Epithelial cell of esophagus (primary cell): ENCODE measurements at places on chromosomes 6 and 20.

GRCh38 chr6:167684276-167685104 is 142.2 kb upstream of the AFDN start:
- DNase-seq = no peak

DNA sequence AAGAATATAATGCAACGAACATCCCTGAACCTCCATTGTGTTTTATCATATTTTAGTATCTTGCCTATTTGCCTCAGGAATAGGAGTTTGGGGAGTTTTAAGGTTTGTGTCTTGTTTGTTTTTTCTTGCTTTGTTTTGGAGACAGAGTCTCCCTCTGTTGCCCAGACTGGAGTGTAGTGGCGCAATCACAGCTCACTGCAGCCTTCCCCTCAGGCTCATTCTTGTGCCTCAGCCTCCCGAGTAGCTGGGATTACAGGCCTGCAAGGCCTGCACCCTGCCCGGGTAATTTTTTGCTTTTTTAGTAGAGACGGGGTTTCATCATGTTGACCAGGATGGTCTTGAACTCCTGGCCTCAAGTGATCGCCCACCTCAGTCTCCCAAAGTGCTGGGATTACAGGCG is 63.3 kb upstream of the CARMIL1 start:
- DNase-seq = peak; percentile 57

DNA sequence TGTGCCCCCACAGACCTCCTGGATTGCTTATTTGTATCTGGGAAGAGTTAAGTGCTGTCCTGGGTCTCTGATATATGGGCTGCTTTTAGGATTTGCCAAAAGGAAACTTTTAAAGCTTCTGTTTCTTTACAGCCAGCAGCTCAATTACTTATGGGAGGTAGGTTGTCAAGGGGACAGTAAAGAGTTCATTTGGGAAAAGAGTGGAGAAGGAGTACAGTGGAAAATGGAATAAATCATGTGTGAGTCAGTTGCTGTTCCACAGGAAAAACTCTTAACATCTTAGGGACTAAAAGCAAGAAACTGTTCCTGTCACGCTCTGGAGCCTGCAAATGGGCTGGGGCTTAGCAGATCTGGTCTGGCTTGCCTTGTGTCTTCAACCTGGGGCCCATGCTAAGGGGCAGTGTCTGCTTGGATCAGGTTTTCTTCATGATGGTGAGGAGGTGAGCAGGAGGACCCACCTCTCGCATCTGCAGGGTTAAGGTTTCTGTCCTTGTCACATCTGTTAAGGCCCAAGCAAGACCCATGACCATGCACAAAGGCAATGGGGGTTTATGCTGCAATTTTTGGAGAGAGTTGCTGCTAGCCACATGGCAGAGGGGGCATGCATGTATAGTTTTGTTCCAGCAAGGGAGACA is 8.7 kb upstream of the CST1 start:
- no peak for DNase-seq

DNA sequence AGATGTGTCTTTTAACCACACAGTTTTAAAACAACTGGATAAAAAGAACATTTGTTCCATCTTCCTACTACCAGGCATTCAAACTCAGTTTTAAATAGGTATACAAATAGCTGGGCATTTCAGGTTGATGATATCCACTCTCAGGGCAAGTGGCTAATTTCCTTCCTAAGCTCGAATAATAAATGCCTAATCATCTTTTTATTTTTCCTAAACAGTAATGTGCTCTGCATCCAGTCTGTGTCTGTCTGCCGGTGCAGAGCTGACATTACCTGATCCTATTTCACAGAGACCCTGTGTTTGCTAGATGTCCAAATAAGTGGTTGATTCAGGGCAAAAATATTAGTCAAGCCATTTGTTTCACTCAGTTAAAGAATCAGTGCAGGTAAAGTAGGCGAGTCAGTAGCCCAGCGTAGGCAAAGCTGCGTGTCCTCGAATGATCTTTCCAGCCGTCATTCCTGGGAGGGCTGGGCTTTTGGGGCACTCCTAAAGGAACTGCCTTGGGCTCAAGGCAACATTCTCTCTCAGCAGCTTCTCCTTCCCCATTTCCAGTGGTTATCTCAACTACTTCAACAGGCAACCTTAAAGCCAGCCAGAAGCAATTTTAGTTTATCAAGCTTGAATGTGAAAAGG is 74.2 kb upstream of the BMP2 start:
- DNase-seq = peak; percentile 62

GRCh38 chr20:7966176-7966575 is 25.9 kb upstream of the HAO1 start:
- no peak for DNase-seq

GRCh38 chr6:142975365-142975764 is 30.4 kb upstream of the HIVEP2 start:
- DNase-seq = no peak

DNA sequence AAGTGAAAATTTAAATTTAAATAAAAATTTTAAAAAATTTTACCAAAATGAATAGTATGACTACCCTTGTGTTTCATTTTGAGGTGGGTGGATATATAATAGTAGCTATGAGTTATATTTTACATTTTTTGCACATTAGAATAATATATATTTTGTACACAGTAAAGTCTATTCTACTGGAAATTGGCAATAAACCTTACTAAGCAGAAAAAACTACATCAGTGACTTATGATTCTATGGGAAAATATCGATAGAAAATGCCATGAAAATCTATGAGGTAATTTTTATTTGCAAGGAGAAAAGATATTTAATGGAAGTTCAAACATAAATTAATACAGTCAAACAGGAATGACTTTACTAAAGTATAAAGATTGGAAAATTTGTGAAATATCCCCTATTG is 2.8 kb upstream of the TSPYL4 start:
- no peak for DNase-seq

GRCh38 chr6:130417951-130418350 is 52.1 kb downstream of the TMEM200A start:
- DNase-seq = peak; percentile 9

DNA sequence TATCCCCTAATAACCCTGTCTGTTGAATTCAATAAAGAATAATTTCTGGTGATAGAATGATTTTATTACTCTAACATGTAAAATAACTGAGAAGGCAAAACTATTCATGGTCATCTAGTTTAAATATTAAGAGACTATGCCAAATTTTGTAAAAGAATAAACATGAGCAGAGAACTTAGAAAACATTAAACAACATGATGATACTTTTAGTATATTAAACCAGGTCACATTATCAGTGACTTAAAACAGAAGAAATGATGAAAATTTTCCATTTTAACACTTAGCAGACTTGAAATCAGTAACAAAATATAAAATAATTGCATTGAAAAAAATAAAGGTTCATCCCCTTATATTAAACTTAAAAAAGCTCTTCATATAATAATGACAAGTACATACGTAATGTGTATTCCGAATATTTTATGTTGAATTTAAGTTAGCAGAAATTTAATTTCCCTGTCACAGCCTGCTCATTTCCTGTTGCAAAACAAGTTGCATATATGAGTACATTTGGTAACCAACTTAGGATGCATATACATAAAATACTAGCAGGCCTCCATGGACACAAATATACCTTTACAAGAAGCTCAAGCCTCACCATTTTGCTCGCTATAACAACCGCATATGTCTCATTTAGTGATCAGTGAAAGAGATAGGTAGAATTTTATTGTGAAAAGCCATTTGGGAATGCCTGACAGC is 40.6 kb downstream of the DTNBP1 start:
- peak; percentile 46 for DNase-seq

- no peak for DNase-seq
Measured at GRCh38 chr6:55136916-55137315, 37.4 kb upstream of the HCRTR2 start.

DNA sequence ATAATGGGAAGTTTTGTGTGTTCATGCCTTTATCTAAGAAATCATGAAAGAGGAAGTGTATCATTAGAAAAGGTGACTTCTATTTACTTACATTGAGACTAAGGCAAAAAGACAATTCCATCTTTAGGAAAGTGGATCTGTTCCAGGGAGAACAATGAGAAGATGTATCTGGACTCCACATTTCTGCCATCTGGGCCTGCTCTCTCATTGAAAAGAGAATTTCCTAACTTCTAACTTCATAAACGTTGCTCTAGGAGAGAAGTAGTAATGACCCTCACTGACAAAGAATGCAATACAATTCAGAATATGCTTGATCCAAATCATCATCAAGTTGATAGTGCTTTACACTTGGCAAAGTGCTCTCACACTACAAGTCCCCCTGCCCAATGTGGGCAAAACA is 294.2 kb downstream of the OGFRL1 start:
- no peak for DNase-seq

DNA sequence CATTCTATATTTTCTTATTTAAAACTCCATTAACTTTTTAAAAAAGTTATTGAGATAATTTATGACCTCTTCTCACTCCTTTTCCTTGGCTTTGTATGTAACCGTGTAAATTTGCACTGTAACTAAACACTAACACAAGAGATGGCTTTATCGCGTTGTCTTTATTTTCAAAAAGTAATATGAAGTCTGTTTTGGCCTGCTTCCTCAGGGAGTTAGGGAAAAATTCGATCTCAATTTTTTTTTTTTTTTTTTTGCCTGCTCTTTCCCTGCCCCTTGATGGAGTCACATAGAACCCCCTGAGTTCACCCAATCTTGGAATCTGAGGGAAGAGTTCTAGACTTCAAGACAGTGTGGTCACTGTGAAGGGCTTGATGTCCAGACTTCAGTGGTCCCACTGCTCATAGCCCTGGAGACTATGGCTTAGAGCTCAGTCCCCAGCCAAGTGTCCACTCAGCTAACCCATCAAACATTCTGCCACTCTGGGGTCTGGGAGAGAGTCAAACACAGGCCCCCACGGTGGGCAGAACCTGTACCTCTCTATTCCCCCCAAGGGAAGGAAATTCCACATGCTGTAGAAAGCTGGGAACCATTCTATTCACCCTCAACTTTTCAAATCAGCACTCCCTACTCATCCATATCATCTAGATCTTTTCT is 15.7 kb upstream of the TBC1D22B start:
- no peak for DNase-seq

DNA sequence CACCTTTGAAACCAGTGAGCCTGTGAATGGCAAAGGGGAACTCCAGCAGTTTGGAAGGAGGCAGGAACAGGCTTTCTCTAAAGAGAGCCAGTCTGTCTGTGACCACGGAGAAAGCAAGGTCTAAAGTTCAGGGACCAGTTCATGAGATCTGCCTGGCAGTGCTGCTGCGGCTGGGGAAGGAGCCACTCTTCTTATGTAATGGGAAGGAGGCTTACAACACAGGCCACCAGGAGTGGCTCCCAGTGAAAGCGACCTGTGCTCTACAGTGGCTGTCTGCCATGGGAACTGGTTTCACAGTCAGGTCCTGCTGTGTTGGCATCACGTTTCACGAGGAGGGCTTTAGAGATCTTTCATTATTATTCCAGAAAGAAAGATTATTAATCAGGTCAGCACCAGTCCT is 291.9 kb upstream of the PRDM1 start:
- DNase-seq = peak; percentile 36

DNA sequence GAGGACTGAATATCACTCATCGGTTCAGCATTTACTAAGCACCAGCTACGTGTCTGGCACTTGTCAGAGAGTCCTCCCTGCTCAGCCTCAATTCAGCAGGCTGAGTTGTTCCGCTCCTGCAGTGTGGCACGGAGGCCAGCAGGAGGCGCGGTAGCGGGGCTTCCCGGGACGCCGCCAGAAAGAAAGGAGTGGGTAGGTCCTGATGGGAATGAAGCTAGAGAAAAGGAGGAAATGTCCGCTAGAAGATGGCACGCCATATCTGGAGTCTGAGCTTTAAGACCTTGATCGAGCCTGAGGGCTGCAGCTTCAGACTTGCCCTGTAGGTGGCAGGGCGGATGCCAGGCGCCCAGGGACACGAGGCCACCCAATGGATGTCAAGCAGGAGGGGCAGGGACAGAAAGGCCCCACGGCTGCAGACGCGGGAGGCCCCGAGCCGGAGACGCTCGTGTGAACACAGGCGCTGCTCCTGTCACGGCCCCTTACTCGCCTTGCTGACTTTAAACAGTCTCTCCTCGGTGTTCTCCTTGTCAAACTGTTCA is 18.7 kb downstream of the SERPINB6 start:
- peak; percentile 74 for DNase-seq

GRCh38 chr6:44227148-44227793 is 3.9 kb downstream of the SLC29A1 start:
- no peak for DNase-seq

DNA sequence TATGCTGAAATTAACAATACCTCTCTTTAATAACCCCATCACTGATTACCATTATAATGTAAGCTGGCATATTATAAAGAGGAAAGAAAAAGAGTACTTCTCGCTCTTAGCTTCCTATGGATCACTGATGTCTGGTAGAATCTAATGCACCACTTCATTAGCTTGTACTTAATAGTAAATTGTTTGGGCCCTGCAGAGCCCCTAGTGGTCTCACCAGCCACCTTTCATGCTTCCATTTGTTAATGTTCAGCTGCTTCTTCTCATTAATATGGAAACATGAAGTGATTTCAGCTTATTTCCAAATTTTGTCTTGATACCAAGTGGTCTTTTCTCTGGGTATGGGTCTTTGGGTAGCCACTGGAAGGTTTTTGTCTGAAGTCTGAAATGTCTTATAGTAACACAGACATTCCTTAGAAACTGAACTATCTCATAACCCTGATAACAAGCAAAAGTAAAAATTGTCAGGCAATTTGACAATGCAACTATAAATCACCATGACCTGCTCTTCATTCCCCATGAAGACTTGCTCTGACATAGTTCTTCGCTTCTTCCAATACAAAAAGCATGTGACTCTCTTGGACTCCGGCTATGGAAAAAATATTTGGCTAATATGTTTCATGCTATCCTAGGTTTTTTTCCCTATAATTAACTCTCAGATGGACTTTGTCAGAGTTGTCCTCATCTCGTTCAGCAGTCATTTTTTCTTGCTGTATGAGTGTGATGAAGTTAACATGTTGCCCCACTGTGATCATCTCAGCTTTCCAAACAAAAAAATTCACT is 395.8 kb upstream of the MARCKS start:
- DNase-seq = no peak

DNA sequence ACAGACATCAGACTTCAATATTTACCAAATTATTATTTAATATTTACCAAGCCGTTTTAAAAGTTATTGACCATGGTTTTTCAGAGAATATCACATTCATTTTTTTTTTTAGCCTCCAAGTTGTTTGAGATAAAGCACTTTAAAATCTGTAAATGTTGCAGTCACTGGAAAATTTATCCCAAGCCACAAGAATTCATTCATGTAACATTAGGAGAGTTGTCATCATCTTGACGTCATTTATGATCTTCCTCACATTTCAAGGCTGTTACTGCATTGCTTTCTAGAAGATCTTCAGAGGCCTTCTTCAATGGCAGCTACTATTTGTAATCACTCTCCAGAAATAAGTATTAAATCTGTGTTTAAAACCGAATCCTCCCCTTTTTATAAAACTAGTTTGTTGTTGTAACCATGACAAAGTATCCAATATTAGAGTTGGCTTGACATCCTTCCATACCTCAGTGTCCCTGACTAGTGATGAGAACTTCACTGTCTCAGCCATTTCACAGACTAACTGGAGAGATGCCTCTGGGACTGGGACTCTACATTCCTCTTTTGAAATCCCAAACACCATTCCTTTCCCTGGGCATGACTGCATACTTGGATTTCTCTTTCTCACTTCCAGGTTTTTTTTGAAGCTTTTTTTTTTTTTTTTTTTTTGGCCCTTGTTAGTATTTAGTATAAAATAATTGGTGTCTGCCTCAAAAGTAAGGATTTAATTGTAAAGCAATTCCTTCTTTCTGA is 100.1 kb downstream of the ZFAND3 start:
- DNase-seq = no peak

- DNase-seq = no peak
Measured at GRCh38 chr20:57369596-57369995, 18.5 kb downstream of the RAE1 start.

GRCh38 chr6:101396548-101397173 is 3.2 kb downstream of the GRIK2 start:
- peak; percentile 77 for DNase-seq

- no peak for DNase-seq
Measured at GRCh38 chr6:20692023-20692422, 157.8 kb downstream of the CDKAL1 start.

GRCh38 chr20:22414305-22414742 is 170.0 kb downstream of the FOXA2 start:
- no peak for DNase-seq
